ENCODE measurements at places on chromosomes 1 and 21.

GRCh38 chr1:207815913-207816291, 64.0 kb downstream of the CD46 start:
- H3K27ac ChIP-seq, result no peak overlapping the region
- H3K27me3 ChIP-seq, result no peaks in the 10 kb centered on the region
- no peak overlapping the region for H3K4me3 ChIP-seq

- H3K27ac ChIP-seq, result no peak overlapping the region
- H3K36me3 ChIP-seq, result no peaks in the 10 kb centered on the region
- H3K27me3 ChIP-seq, result no peaks in the 10 kb centered on the region
Observed at GRCh38 chr1:235835226-235835625, 31.5 kb downstream of the LYST start.

DNA sequence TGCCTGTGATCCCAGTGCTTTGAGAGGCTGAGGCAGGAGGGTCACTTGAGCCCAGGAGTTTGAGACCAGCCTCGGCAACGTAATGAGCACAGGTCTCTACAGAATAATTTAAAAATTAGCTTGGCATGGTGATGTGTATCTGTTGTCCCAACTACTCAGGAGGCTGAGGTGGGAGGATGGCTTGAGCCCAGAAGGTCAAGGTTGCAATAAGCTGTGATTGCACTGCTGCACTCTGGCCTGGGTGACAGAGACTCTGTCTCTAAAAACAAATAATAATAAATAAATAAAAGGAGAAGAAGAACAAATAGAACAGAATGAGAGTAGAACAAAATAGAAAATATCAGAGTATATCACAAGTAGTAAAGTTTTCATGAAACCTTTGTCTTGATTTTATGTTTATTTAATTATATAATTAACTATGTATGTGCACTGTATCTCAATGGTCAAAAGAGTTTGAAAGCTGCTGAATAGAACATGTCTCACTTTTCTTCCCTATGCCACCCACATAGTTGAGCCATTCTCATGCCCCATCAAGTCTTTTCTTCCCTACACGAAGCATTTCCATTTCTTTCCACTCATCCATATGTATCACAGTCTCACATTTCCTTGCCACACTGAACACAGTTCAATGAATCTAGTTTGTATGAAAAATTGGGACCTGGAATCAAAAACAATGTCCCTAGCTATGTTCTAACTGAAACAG, 22.9 kb upstream of the APOBEC4 start:
- no peaks in the 10 kb centered on the region for H3K27me3 ChIP-seq
- no peak overlapping the region for H3K27ac ChIP-seq
- no peaks in the 10 kb centered on the region for H3K36me3 ChIP-seq
- DNase-seq, result no peak
- H3K4me1 ChIP-seq, result no peaks in the 10 kb centered on the region
- no peak overlapping the region for H3K4me3 ChIP-seq

DNA sequence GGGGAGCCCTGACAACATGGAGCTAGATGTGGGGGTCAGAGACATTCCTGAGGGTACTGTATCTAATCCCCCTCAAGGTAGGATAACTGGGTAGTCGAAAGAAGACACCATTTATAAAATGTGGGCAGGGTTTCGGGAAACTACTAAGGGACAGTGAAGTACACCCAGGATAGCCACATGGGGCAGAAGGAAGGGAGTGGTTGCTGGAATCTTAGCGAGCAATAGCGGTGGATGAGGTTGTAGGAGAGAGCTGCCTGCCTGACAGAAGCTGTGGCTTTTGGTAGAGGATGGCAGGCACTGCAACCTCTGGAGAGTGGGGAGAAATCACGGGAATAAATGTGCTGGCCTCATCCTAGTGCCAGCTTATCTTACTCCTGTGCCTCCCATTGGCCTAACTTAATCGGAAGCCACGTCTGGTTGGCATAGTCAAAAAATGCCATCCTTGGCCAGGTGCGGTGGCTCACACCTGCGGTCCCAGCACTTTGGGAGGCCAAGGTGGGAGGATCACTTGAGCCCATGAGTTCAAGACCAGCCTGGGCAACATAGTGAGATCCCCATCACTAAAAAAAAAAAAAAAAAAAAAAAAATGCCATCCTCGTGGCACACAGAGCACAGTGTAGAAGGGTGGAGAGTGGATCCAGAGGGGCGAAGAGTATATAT, 23.4 kb upstream of the MAPKAPK2 start:
- 0 out of 2 replicates have a peak, but pooled peaks cover 11% of the 10 kb centered on the region for H3K27me3 ChIP-seq
- peaks cover 17% of the 10 kb centered on the region for H3K4me1 ChIP-seq
- H3K4me3 ChIP-seq, result no peak overlapping the region
- no peaks in the 10 kb centered on the region for H3K36me3 ChIP-seq
- DNase-seq, result no peak

- H3K4me1 ChIP-seq, result no peaks in the 10 kb centered on the region
- DNase-seq, result no peak
- peaks cover 88% of the 10 kb centered on the region for H3K27me3 ChIP-seq
- H3K4me3 ChIP-seq, result no peak overlapping the region
- no peaks in the 10 kb centered on the region for H3K36me3 ChIP-seq
Observed at GRCh38 chr21:45129189-45129923, 55.0 kb downstream of the ADARB1 start.

DNA sequence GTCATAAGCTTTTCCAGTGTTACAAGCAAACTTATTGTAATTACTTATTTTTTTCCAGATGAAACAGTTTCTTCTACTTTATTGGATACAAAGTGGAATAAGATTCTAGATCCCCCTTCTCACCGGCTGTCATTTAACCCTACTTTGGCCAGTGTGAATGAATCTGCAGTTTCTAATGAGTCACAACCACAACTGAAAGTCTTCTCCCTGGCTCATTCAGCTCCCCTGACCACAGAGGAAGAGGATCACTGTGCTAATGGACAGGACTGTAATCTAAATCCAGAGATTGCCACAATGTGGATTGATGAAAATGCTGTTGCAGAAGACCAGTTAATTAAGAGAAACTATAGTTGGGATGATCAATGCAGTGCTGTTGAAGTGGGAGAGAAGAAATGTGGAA, 95.5 kb downstream of the ZFYVE9 start:
- no peaks in the 10 kb centered on the region for H3K27me3 ChIP-seq
- no peak for DNase-seq
- H3K4me3 ChIP-seq, result no peak overlapping the region
- no peaks in the 10 kb centered on the region for H3K36me3 ChIP-seq
- H3K4me1 ChIP-seq, result peaks cover 4% of the 10 kb centered on the region

DNA sequence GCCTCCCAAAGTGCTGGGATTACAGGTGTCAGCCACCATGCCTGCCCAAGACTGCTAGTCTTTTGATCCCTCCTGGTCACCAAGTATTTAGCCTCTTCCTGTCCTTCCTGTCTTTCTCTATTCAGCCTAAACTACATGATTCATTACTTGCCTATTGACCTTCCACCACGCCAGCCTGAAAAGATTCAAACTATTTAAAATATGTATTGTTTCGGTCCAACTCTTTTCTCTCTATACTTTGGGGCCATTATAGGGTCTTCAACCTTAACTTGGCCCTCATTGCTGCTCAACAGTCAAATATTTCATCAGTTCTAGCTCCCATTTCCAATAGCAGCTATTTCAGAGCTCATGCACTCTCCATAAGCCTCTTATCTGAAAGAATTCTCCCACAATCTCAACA, 153.0 kb downstream of the TNFSF18 start:
- peaks cover 31% of the 10 kb centered on the region for H3K4me1 ChIP-seq
- peaks cover 45% of the 10 kb centered on the region for H3K27me3 ChIP-seq
- H3K27ac ChIP-seq, result no peak overlapping the region

DNA sequence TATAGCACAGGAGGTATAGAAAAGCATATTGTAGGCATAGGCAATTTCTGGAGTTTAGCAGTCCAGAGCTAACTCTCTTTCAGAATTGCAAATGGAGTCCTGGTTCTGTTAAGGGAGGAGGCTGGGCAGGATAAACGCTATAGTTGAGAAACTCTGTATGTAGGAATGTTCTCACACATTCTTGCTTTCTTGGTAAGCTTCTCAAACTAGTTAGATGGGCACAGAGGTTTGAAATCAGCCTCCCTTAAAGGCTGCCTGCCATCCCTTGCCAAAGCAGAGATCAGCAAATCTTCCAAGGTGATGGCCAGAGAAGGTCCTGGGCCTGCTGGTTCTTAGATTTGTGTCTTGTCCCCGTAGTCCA, 42.9 kb upstream of the TADA1 start:
- H3K27ac ChIP-seq, result no peak overlapping the region
- no peaks in the 10 kb centered on the region for H3K4me1 ChIP-seq
- H3K4me3 ChIP-seq, result no peak overlapping the region
- DNase-seq, result no peak

- no peaks in the 10 kb centered on the region for H3K4me1 ChIP-seq
- peak; percentile 42 for DNase-seq
- H3K27ac ChIP-seq, result no peak overlapping the region
- no peaks in the 10 kb centered on the region for H3K36me3 ChIP-seq
- H3K4me3 ChIP-seq, result no peak overlapping the region
Observed at GRCh38 chr1:158496374-158496773, 24.4 kb downstream of the OR10R2 start.

DNA sequence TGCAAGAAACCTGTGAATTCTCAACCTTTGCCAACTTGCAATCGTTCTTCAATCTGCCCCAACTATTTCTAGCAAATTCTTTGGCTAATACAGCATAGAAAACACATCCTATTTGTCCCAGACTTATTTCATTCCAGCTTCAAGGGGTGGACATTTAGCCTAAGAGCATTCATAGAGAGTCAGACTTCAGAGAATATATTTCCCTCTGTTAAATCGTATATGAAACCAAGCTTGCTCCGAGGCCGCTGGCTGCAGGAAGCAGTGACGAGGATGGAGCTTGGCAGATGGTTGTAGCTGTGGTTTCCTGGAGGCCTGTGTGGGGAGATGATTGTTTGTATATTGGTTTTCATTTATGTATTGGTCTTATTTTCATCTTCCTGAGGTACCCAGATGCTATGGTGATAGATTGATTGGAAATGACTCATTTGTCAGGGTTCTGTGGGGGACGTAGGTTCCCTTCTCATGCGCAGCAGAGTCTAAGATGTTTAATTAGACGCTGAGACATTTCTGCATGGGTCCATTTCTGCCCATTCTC, 26.1 kb downstream of the MAN1C1 start:
- H3K4me3 ChIP-seq, result peak overlapping the region; percentile 44
- H3K4me1 ChIP-seq, result peaks cover 28% of the 10 kb centered on the region
- H3K27ac ChIP-seq, result peak overlapping the region; percentile 99
- no peaks in the 10 kb centered on the region for H3K36me3 ChIP-seq
- no peaks in the 10 kb centered on the region for H3K27me3 ChIP-seq

GRCh38 chr21:33451634-33452071, 28.1 kb downstream of the TMEM50B start:
- DNase-seq, result no peak
- no peak overlapping the region for H3K4me3 ChIP-seq
- H3K36me3 ChIP-seq, result no peaks in the 10 kb centered on the region
- H3K4me1 ChIP-seq, result no peaks in the 10 kb centered on the region
- no peak overlapping the region for H3K27ac ChIP-seq

GRCh38 chr1:177091040-177091439, 73.5 kb downstream of the ASTN1 start:
- H3K36me3 ChIP-seq, result no peaks in the 10 kb centered on the region
- H3K4me1 ChIP-seq, result no peaks in the 10 kb centered on the region
- no peak overlapping the region for H3K27ac ChIP-seq
- H3K4me3 ChIP-seq, result no peak overlapping the region

GRCh38 chr1:48216313-48216712, 6.2 kb upstream of the SLC5A9 start:
- no peak for DNase-seq
- no peak overlapping the region for H3K27ac ChIP-seq
- H3K36me3 ChIP-seq, result no peaks in the 10 kb centered on the region
- no peaks in the 10 kb centered on the region for H3K27me3 ChIP-seq

GRCh38 chr1:219810451-219810850, 117.9 kb downstream of the SLC30A10 start:
- no peaks in the 10 kb centered on the region for H3K4me1 ChIP-seq
- no peak for DNase-seq
- no peak overlapping the region for H3K27ac ChIP-seq
- H3K27me3 ChIP-seq, result no peaks in the 10 kb centered on the region
- no peak overlapping the region for H3K4me3 ChIP-seq
- H3K36me3 ChIP-seq, result no peaks in the 10 kb centered on the region

- H3K27ac ChIP-seq, result no peak overlapping the region
- DNase-seq, result no peak
Observed at GRCh38 chr1:51515982-51516648, 3.0 kb downstream of the EPS15 start.

DNA sequence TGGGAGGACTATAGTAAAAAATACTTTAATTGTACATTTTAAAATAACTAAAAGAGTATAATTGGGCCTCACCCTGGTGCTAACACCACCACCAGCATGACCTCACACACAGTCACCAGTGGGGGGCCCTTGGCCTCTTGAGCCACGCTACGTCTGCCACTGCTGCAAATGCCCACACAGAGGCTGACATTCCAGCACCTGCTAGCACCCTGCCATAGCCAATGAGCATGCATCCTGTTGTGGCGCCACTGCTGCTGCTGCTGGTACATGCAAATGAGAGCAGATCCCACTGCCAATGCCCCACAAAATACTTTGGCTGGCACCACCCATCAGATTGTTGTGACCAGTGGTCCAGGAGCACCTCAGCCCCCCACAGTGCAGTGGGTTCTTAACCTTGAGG, 31.5 kb upstream of the TNR start:
- no peaks in the 10 kb centered on the region for H3K27me3 ChIP-seq
- no peaks in the 10 kb centered on the region for H3K36me3 ChIP-seq
- no peak for DNase-seq
- H3K27ac ChIP-seq, result no peak overlapping the region

- no peaks in the 10 kb centered on the region for H3K27me3 ChIP-seq
- DNase-seq, result no peak
- no peak overlapping the region for H3K27ac ChIP-seq
- no peak overlapping the region for H3K4me3 ChIP-seq
- no peaks in the 10 kb centered on the region for H3K36me3 ChIP-seq
Observed at GRCh38 chr1:109767637-109768334, 4.1 kb upstream of the EPS8L3 start.

GRCh38 chr1:81998165-81998564, 197.4 kb downstream of the ADGRL2 start:
- H3K4me1 ChIP-seq, result no peaks in the 10 kb centered on the region
- no peaks in the 10 kb centered on the region for H3K36me3 ChIP-seq
- DNase-seq, result no peak
- no peaks in the 10 kb centered on the region for H3K27me3 ChIP-seq
- H3K27ac ChIP-seq, result no peak overlapping the region
- H3K4me3 ChIP-seq, result no peak overlapping the region

- DNase-seq, result no peak
- H3K4me1 ChIP-seq, result no peaks in the 10 kb centered on the region
- no peak overlapping the region for H3K27ac ChIP-seq
- no peaks in the 10 kb centered on the region for H3K27me3 ChIP-seq
- H3K4me3 ChIP-seq, result no peak overlapping the region
Observed at GRCh38 chr1:19110257-19110927, 99.7 kb downstream of the UBR4 start.

- H3K36me3 ChIP-seq, result no peaks in the 10 kb centered on the region
- peaks cover 5% of the 10 kb centered on the region for H3K27me3 ChIP-seq
- no peaks in the 10 kb centered on the region for H3K4me1 ChIP-seq
- H3K4me3 ChIP-seq, result no peak overlapping the region
- H3K27ac ChIP-seq, result no peak overlapping the region
Observed at GRCh38 chr1:53089478-53090226, 27.6 kb downstream of the PODN start.
